ENCODE measurements at places on chromosomes 2 and 18.

GRCh38 chr2:12797815-12798214 lies 81.1 kb downstream of the TRIB2 start:
- no peak for DNase-seq

- no peak for DNase-seq
Observed at GRCh38 chr2:158926478-158926948, 41.9 kb upstream of the TANC1 start.

GRCh38 chr2:197158591-197159550 lies 151.7 kb downstream of the ANKRD44 start:
- DNase-seq = no peak

- DNase-seq = no peak
Observed at GRCh38 chr2:45210462-45211195, 201.4 kb upstream of the SIX2 start.

DNA sequence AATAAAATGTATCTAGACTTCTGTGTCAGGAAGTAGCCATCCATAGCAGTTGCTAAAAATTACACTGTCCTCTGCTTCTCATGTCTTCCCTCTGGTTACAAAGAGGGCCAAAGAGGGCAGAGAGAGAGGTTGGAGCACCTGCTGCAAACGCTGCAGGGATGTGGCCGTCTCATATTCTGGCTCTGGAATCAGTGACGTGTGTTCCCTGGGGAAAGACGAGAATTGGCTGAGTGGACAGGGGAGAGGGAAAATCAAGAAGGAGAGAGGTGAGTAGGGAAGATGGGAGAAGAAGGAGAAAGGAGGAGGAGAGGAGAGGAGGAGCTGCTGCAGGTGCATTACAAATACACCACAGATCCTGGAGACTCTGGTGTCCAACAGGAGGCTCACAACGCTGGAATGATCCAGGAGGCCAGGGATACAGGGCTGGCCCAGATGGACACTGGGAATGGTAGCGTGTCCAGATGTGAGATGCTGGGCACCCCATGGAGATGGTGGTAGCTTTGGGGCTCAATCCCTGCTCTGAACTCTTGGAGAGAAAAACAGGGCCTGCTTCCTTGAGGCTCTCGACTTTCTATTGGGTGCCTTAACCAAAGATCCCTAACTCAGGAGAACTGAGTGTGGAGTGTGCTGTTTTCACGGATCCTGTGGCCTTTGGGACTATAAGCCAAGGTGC lies 118.4 kb upstream of the PXDN start:
- no peak for DNase-seq

GRCh38 chr2:114810092-114810491 lies 367.7 kb downstream of the DPP10 start:
- DNase-seq = no peak

DNA sequence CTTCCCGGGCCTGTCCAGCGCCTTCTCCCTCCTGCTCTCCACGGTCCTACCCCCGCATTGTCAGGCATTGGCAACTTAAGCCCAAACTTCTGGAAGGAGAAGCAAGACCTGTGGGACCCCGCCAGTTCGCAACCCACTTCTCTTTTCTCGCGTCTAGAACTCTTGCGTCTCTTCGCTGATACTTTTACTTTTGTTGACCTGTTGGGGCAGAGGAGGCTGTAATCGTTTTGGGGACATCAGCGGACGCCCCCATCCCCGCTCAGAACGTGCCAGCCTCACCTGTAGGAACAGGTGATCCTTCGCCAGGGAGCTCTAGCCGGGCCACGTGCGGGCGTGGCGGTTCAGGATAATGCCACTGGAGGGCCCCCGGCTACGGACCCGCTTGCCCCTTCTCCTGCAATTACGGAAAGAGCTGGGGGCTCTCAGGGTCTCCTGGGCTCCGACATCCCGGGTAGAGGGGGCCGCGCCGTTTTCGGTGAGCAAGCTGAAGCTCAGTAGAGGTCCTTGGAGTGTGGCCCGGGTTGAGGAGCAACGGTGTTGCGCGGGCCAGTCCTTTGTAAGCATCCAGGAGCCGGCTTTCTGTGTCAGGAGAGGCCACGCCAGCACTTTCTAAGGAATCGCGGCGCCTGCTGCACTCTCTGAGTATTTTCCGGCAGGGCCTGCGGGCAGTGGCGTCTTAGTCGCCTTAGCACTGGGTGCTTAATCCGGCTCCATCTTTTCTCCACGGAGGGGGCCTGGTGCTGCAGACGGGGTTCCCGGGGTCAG lies 1.6 kb downstream of the MTCL1 start:
- no peak for DNase-seq

DNA sequence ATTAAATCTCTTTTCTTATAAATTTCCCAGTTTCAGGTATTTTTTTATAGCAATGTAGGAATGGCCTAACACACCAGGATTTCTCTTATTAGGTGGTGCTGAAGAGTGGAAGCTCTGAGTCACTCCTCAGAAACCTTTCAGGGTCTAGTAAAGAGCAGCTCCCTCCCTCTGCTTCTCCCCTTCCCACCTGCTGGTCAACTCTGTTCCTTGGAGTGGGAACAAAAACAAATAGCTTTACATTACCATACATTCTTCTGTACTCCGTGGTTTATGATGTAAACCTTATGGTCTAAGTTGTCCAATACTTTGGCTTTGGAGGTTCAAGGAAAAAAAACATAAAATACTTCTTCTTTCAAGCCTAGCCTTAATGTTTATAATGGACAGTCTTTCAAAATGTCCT lies 2.7 kb upstream of the IL1R1 start:
- DNase-seq = no peak

DNA sequence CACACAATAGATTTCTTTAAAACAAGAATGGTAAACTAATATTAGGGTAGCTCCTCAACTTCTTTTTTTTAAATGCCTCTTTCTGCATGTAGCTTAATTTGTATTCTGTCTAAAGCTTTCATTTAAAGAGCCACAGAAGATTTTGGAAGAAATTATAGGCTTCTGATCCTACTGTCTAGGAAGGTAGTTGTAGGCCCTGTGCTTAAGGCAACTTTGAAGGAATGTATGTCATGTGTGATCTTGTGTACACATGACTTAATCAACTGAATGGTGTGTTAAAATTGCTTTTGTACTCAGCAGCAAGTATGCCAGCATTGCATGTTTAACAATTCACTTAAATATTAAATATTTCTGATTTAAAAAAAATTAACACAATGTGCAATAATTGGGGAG lies 51.5 kb upstream of the LYPD6 start:
- no peak for DNase-seq

Data from stimulated activated CD4-positive, alpha-beta T cell treated with anti-CD3 and anti-CD28 coated beads, Interleukin-15, amount 100 ng/mL, for 1 hour (primary cell).